ENCODE measurements at places on chromosomes 12 and 14.

GRCh38 chr12:26029736-26030022, 71.2 kb downstream of the RASSF8 start:
- DNase-seq = no peak

- DNase-seq = no peak
Observed at GRCh38 chr14:79415726-79416125, 795.6 kb downstream of the DIO2 start.

- DNase-seq = no peak
Observed at GRCh38 chr12:116959845-116960514, 49.2 kb downstream of the FBXW8 start.

DNA sequence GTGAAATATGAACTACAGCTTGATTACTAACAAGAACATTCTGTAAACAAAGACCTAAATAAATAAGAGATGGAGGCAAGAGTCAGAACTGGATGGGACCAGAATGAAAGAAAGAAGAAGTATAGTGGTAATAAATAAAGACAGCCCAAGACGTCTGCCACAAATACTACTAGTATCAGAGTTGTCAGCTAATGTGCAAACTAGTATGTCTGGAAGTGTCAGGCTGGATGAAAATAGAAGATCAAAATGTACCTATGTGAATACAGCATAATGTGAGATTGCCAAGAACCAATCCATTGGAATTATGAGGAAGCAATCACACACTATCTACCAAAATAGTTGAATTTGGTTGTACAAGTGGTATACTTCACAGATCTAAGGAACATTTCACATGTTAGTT, 353.0 kb downstream of the BTG1 start:
- DNase-seq = no peak

DNA sequence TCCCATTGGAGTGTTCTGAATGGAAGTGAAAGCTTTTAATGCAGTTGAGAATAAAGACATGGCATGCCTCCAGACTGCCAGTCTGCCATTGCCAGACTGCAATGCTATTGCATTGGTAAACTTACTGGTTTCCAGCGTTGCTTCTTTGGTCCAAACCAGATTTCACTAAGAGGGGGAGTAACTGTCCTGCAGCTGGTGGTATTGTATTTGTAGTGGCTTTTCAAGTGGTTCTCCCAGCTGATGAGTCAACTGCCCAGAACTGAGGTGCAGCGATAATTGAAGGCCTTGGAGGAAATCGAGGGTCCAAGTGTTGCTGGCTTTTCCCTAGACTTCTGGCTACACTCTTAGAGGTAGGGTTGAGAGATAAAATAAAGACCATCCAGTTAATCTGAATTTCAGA, 31.9 kb downstream of the ERG28 start:
- no peak for DNase-seq

GRCh38 chr14:36504771-36505175, 15.3 kb downstream of the NKX2-1 start:
- no peak for DNase-seq

GRCh38 chr12:57420482-57420881, 10.4 kb downstream of the R3HDM2 start:
- no peak for DNase-seq

- no peak for DNase-seq
Observed at GRCh38 chr14:90551070-90551704, 154.4 kb downstream of the CALM1 start.
